DMS 273 treated with DMSO at 0.1 percent for 48 hours (cell line): ENCODE measurements at places on chromosomes 3 and 15.

DNA sequence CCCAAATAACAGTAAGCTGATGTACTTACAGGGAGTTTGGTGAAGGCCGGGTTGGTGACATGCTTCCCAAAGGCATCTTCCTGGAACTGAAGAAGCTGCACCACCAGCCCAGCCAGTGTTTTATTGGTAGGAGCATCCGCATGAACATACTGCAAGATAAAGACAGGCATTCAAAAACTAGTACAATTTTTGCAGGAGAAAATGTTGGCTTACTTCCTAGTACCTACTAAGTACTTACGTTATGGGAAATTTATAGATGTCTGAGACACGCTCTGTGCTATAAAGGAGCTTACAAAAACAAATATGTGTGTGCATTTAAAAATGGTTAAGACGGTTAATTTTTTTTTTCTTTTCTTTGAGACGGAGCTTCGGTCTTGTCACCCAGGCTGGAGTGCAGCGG lies 8.9 kb downstream of the SMARCC1 start:
- DNase-seq: no peak

GRCh38 chr15:51126842-51127241 lies 32.1 kb upstream of the TNFAIP8L3 start:
- no peak for DNase-seq

DNA sequence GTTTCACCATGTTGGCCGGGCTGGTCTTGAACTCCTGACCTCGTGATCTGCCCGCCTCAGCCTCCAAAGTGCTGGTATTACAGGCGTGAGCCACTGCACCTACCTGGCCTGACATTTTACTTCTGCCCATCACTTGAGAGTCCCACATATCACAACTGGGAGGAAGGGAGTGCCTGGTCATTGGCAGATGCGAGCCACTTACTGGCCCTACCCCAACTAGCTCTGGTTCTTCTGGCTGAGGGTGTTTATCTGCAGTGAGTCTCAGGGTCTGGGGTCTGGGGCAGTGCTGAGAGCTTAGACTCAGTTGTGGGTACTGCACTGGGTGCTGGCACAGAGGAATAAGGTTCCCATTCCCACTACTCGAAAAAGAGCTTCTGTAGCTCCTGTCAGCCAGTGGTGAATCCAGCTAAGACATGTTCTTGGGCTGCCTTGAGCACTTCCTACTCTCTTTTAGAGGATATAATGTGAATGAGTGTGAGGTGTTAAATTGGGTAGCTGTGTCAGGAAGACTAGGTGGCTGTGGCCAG lies 30.2 kb downstream of the DAG1 start:
- DNase-seq: no peak

DNA sequence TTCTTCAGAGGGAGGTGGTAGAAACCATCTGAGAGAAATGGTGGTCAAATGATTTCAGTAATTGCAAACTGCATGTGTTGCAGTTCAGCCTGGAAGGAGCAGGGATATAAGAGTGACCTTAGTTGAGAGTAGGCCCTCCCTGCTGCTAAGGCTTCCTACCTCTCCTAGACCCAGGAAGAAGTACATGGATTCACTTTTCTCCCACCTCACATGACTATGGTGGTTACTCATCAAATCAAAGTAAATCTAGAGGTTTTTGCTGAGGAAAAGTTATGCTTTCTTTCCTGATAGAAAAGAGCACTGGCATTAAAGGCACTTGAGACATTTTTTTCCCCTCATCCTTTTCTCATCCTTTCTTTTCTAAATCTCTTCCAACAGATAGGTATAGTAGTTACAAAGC lies 43.2 kb upstream of the LEKR1 start:
- DNase-seq: no peak

- DNase-seq: no peak
These were observed 3.8 kb upstream of the H1-8 start for GRCh38 chr3:129539206-129539605.

DNA sequence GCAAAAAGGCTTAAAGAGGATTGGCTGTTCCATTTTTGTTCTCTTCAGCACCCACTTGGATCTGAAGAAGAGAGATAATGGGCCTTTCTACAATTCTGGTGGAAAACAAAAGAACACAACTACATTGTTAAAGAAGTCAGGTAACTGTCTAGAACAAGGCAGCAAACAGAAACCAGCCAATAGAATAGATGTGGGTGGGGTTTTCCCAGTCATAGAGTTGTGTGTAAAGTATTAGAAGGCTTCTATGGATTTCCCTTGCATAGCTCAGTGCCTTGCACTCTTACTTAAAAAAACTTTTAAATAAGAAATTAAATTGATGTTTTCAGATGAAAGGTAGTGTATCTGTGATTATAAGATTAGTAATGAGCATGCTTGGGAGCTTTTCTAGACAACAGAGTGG lies 462.7 kb upstream of the ATP11B start:
- DNase-seq: no peak

- no peak for DNase-seq
These were observed 492.6 kb downstream of the LPP start for GRCh38 chr3:188646592-188646991.

DNA sequence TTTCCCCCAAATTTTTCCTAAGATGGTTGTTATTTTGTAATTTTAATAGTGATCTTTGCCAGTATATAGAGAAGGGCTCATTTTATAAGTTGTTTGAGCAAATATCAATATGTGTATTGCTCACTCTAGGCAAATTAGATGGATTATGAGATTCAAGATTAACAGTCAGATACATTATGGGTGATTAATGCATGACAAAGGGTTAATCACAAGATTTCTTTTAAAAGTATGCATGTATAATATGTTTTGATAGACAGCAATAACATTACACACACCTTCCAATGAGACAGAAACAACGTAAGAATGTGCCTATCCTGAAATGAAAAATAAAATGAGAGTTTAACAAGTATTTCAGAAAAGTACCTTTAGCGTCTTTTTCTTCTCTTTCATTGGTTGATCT lies 547.6 kb upstream of the AGTR1 start:
- DNase-seq: no peak

DNA sequence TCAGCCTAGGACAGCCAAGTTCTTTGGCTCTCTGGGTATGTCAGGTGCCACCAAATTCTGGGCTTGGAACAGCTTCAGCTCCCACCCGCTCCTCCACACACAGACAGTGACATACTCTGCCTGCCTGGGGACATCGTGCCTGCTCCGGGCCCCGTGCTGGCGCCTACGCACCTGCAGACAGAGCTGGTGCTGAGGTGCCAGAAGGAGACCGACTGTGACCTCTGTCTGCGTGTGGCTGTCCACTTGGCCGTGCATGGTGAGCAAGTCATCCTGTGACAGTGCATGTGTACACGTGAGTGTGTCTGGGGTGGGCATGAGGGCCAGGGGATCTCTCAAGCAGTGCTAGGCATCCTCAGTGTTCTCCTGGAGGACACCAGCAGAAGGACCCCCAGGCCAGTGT lies 922 bp downstream of the IL17RC start:
- DNase-seq: no peak

DNA sequence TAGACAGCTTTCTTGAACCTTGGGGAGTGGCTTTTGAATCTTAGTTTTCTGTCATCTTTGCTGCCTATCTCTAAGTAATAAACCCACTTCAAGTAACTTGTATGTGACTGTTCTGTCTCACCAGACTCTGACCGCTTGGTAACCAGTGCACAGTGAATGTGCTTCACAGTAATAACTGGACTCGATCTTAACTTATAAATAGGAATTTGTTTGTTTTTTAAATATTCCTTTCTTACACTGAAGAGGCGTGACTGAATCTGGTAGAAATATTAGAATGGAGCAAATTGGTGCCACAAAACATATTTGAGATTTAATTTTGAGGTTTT lies 318.0 kb downstream of the GBE1 start:
- no peak for DNase-seq

GRCh38 chr15:38307861-38308641 lies 55.4 kb downstream of the SPRED1 start:
- no peak for DNase-seq

GRCh38 chr3:59483191-59483590 lies 433.4 kb upstream of the CFAP20DC start:
- DNase-seq: no peak

DNA sequence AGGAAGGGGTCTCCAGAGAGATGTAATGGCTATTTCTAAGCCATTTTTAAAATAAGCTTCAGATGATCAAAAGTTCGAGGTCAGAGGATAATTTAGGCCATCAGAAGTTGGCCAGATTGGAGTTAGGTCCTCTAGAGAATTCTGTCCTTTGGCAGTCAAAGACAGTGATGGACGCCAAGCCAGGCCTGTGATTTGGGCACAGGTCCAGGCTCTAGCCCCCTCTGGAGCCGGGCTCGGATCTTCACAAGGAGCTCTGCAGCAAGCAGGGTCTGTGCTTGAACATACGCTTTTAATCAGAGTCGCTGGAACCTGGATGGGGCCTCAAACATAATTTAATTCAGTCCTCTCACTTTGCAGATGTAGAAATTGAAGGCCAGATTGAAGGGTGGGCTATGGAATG lies 151.4 kb upstream of the BCL6 start:
- no peak for DNase-seq

DNA sequence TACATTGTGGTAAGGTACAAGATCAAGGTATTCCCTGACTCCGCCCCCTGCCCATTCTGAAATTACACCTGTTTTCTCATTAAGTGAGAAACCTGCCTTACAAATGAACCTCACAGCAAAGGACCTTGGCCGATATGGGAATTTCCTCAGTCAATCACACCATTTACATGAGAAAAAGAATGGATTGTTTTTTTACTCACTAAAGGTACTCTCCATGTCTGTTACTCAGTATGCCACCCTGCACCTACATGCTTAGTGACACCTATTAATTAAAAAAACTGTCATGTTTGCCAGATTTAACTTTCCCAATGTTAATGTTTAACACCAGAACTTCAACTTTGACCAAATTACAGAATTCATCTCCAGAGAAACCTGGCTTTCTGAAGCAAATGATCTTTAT lies 62.0 kb downstream of the ESYT3 start:
- no peak for DNase-seq

- no peak for DNase-seq
These were observed 217.7 kb upstream of the CGNL1 start for GRCh38 chr15:57158589-57158988.

DNA sequence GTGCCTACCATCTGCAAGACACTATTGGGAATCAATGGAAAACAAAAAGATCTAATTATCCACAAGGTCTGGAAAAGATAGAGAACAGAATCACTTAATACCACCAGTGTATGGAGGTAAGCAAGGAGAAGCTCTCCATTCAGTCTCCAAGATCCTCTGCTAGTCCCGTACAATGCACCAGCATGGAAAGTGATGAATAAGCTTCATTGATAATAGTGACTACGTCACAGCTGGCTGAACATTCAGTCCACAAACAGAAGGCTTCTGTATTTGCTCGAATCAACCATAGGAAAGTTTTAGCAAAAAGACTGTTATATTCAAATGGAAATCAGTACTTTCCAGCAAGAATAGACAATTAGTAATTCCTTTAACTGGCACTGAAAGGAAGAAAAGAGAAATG lies 42.9 kb downstream of the IGSF11 start:
- DNase-seq: no peak

DNA sequence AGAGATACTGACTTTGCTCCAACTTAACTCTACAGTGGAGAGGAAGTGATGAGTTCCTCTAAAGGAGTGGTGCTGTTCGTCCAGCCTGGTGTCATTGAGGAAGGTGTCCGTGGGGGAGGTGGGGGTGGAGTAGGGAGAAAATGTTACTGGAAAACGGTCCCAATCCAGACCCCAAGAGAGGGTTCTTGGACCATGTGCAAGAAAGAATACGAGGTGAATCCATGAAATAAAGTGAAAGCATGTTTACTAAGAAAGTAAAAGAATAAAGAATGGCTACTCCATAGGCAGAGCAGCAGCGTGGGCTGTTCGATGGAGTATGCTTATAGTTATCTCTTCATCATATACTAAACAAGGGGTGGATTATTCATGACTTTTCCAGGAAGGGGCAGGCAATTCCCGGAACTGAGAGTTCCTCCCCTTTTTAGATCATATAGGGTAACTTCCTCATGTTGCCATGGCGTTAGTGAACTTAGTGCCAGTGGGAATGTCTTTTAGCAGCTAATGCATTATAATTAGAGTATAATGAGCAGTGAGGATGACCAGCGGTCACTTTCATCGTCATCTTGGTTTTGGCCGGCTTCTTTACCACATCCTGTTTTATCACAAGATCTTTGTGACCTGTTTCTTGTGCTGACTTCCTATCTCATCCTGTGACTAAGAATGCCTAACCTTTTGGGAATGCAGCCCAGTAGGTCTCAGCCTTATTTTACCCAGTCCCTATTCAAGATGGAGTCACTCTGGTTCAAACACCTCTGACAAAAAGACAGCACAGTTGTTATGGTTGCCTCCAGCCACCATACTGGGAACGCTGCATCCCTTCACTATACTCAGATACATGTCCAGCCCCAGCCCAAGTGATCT lies 38.6 kb downstream of the CLEC3B start:
- DNase-seq: no peak

GRCh38 chr15:69712991-69713390 lies 260.4 kb downstream of the RPLP1 start:
- DNase-seq: no peak

DNA sequence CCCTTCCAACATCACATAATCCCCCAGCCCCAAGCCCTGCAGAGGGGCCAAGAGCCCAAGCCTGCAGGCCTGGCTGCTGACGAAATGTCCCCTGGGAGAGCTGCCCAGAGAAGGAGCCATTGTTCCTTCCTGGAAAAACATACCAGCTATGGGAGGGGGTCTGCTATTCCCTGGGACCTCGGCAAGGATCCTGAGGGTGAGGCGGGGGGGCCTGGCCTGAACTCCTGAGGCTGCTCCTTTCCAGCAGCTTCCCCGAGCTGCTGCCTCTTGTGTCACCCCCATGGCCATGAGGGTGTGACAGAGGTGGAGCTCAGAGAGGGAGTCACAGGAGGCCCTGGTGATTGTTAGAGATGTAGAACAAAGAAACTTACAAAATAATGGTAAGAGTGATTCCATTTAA lies 12.9 kb downstream of the LOXL1 start:
- no peak for DNase-seq

- no peak for DNase-seq
These were observed 46.6 kb upstream of the ARPP21 start for GRCh38 chr3:35592589-35593295.

- DNase-seq: no peak
These were observed 136.5 kb downstream of the XXYLT1 start for GRCh38 chr3:195134431-195134830.

DNA sequence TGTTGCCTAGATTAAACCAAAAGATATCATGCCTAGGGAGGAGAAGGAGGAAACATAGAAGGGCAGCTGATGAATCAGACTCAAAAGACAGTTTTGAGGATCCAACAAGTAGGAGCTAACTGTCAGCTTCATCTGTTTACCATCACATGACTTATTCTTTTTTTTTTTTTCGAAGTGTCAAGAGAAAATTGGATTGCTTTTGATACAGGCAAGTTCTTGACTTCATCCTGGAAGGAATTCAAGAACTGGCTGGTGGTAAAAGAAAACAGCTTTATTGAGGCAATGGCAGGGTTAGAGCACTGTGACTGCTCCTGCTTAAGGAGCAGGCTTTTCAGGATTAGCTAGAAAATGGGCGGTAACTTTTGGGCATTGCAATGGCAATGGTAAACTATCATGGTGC lies 227.5 kb upstream of the KCNMB2 start:
- DNase-seq: no peak
